Cardiac muscle cell (in vitro differentiated cells and primary cell): ENCODE measurements at places on chromosomes 1 and 21. TPM values are rescaled to one million over a fixed set of nuclear protein-coding genes. Genes with fewer than 3 reads are reported as not detected.

- DNase-seq: no peak
- H3K36me3 ChIP-seq: no peaks in the 10 kb centered on the region
- H3K27ac ChIP-seq: no peak overlapping the region
- H3K4me3 ChIP-seq: no peak overlapping the region
Observed at GRCh38 chr1:201020040-201020591, 3.4 kb downstream of the KIF21B start.

GRCh38 chr1:203553496-203553895 lies 59.5 kb downstream of the OPTC start:
- H3K36me3 ChIP-seq: no peaks in the 10 kb centered on the region
- H3K4me3 ChIP-seq: no peak overlapping the region
- no peak for DNase-seq

- DNase-seq: no peak
- H3K4me3 ChIP-seq: no peak overlapping the region
- H3K27ac ChIP-seq: no peak overlapping the region
- no peaks in the 10 kb centered on the region for H3K4me1 ChIP-seq
- H3K36me3 ChIP-seq: no peaks in the 10 kb centered on the region
Observed at GRCh38 chr1:151945725-151946722, 36.7 kb upstream of the THEM4 start.

- no peaks in the 10 kb centered on the region for H3K27me3 ChIP-seq
- no peaks in the 10 kb centered on the region for H3K36me3 ChIP-seq
- DNase-seq: peak; percentile 80
Observed at GRCh38 chr1:68321084-68321685, 88.9 kb upstream of the WLS start.

Gene IVL
- not detected in 2 replicates for total RNA-seq

Gene KCNJ15
- total RNA-seq: not detected in 2 replicates

Gene LYPD8
- total RNA-seq: not detected in 2 replicates
